Psoas muscle (tissue), 8 donors: ENCODE measurements at places on chromosomes 1 and 21.
A peak's percentile ranks its signal among the peaks of the same experiment; 100 is the strongest.

DNA sequence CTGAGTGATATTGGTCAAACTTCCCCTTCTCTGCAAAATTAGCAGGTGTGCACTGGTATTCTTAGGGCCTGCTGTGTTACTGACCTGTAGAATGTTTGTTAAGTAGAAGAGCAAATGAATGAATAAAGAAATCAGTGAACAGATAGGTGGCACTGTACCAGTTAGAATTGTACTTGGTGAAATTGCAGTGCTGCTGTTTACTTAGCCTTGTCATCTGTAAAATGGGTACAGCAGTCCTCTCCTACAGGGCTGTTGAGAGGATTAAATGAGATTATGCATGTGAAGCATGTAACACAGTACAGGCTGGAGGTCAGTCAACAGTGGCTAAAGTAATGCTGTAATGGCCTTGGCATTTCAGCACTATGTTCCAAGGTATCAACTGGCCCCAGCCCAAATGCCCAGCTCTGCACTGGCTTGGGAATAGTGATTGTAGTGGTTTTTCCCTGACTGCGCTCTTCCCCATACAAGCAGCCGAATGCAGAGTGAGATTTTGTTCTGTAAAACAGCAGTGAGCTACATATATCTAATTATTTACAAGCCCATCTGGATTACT, 10.5 kb downstream of the VANGL1 start:
- DNase-seq: no peak

DNA sequence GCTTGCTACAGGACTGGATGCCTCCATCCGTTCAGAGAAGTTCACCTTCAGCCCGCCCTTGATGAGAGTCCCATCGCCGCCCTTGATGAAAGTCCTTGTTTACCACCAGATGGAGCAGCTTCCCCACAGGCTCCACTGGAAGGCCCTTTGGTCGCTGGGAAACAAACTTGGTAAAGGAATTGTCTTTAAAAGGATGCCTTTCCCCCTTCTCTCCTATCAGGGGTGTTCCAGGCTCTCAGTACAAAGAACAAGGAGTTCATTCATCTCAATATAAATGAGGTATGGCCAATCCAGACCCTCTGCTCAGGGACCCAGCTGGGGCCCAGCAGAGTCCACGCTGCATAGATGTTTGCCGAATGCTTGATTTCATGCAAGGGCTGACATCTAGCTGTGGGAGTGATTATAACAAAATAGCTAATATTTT, 50.8 kb downstream of the CAPN9 start:
- DNase-seq: peak; percentile 70

GRCh38 chr1:214364786-214365295, 83.9 kb downstream of the SMYD2 start:
- no peak for DNase-seq

- no peak for DNase-seq
These were observed 1404.4 kb upstream of the PRMT6 start for GRCh38 chr1:105652109-105652508.

- no peak for DNase-seq
These were observed 263.2 kb downstream of the PCP4 start for GRCh38 chr21:40130476-40130875.

GRCh38 chr1:25821630-25822091, 1.9 kb downstream of the MTFR1L start:
- DNase-seq: peak; percentile 69

DNA sequence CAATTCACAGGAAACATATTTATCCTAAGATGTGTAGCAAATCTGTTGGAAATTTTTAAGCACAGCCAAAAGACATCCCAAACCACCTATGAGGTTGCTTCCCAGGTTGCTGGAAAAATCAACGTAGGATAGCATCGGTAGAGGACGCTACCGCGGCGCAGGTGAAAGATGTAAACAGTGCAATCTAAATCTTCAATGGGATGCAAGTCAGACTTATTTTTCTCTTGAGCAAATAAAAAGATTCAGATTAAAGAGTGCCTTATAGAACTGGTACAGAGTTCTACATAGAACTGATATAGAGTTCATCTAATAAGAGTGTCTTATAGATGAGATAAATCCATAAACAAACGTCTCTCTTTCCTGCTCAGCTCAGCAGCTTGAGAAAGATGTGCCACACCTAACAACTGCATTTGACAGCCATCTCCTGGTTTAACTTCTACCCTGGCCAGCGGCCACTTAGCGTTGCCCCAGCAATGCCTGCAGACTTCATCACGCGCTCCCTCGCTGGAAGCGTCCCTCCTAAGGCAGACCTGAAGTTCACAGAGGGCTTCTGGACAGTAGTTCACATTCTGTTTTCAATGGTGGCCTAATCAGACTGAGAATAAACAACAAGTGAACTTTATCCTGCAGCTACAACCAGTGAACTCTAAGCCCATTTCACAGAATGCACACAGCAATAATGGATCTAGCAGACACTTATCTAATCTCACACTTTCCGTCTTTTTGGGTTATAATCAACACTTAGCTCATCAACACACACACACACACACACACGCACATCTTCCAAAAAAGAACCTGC, 164.5 kb downstream of the TOMM20 start:
- peak; percentile 84 for DNase-seq

- no peak for DNase-seq
These were observed 8.3 kb downstream of the CNR2 start for GRCh38 chr1:23904748-23905357.

DNA sequence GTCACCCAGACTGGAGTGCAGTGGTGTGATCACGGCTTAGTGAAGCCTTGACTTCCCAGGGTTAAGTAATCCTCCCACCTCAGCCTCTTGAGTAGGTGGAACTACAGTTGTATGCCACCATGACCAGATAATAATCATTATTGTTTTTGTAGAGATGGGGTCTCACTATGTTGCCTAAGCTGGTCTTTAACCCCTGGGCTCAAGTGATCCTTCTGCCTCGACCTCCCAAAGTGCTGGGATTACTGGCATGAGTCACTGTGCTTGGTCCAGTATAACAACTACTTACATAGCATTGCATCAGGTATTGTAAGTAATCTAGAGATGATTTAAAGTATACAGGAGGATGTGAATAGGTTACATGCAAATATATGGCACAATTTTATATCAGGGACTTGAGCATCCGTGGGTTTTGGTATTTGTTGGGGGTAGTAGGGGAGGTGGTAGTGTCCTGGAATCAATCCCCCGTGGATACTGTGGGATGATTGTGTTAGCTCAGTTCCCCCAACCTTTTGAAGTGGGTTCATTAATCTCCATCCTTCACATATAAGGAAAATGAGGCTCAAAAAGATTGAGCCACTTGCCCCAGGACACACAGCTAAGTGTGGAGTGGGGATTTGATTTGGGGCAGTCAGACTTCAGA, 61.4 kb upstream of the CNIH3 start:
- no peak for DNase-seq

DNA sequence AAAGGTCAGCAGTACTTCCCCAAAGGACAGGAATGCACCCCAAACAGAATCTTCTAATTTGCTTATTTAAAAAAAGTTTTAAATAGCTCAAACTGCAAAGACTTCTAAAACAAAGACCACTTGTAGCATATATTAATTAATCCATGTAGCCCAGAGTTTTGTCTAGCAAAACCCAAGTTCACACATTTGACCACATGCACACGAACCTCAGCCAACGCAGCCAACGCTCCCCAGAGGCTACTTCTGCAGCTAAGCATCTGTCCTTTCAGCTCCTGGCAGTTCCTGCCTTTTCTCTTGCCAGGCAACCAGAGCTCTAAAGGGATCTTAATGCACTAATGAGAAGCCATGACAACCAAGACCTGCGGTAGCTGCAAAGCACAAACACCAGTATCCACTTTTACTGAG, 89.6 kb downstream of the RERE start:
- peak; percentile 73 for DNase-seq

DNA sequence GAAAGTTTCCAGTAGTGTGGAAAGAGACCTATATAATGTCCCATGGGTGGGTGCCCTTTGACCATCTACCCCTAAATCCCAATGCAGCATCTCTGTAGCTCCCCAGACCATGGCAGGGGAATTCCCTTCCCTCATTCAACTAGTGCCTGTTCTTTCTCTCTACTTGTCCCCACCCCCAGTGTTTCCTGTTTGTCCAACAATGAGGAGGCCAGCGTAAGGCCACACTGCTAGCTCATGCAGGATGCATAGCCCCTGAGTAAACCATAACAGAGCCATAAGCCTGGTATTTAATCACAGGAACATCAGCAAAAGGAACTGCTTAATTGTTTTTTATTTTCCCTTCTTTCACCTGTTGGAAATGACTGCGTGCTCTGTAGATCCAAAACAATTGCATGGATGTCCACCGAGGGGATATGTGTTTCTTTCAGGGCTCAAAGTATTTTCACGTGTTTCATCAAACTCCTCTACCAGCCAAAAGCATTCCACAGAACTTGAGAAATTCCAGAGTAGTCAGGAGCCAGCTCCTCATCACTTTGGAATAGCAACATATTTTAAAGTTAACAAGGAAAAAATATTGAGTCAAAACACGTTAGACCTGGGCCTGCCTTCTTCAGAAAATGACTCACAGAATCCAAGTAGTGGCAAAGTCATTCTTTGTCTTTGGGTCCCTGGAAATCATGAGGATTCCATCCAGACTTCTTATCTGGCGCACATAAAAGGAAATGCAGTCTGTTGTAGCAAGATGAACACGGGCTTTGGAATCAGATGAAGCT, 162.5 kb upstream of the SGIP1 start:
- DNase-seq: no peak

GRCh38 chr21:25656412-25656811, 17.4 kb downstream of the JAM2 start:
- DNase-seq: no peak

GRCh38 chr1:179127163-179127895, 45.5 kb downstream of the TOR3A start:
- DNase-seq: no peak

- no peak for DNase-seq
These were observed 100.5 kb downstream of the AK5 start for GRCh38 chr1:77382366-77382765.

GRCh38 chr1:181181792-181182585, 93.5 kb downstream of the IER5 start:
- DNase-seq: no peak

GRCh38 chr1:26096471-26096870, 15.2 kb upstream of the PDIK1L start:
- DNase-seq: no peak

DNA sequence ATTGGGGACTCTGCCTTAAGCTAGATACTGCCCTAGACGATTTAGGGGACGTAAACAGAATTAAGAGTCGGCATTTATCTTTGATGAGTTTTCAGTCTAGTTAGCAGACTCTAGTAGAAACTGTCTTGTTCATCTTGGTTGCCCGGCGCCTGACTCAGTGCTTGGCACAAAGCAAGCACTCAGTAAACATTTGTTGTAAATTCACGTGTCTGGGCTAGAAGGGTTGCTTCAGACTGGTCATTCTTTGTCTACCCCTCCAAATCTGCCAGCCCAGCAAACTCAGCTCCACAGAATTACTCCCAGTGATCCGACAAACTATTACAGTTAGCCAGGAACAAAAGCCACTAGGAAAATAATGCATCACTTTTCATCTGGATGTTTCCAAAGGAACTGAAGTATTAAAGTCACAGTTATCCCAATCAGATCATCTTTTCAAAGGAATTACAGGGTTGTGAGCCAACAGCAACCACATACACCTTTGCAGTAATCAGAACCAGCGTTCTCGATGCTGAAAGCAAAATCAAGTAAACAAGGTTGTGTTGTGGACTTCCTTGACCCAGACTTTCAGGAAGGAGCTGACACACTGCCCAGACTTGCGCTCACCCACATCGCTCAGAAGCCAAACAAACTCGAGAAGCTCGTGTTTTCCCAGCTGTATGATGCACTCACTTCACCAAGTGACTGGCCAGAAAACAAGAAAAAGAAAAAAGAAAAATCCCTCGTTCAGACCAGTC, 66.5 kb upstream of the GADD45A start:
- peak; percentile 63 for DNase-seq

DNA sequence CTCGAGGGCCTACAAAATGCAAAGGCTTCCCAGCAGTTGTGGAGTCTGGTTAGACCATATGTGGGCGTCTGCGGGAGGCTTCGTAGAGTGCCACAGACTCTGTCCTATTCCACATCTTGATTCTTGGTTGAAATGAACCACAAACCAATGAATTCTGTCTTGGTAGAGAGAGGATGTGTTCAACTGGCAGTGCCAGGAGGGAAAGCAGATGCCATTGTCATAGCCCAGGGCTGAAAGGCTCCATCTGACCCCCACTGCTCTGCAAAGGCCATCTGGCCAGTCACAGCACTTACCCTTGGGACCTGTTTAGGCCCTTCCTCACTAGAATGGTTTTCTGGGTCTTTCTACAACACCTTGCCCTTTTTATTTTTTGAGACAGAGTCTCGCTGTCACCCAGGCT, 22.1 kb downstream of the ACOT11 start:
- DNase-seq: no peak

GRCh38 chr1:212010004-212010403, 25.4 kb downstream of the INTS7 start:
- DNase-seq: no peak

GRCh38 chr1:104476126-104476525, 726.4 kb downstream of the AMY1C start:
- DNase-seq: no peak

DNA sequence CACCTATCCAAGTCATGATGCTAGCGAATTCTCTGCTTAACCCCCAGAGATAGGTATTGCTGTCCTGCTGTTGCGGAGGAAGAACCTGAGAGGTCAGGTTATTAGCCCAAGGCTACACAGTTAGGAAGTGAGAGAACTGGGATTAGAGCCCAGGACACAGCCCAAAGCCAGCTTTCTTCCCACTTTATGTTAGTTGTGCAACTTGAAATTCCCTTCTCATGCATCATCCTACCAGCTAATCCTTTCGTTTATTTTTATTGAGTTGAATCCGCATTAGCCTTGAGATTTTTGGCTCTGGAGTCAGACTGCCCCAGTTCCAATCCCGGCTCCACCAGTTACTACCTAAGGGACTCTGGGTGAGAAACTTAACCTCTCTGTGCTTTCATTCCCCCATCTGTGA, 65.4 kb downstream of the PLEKHA6 start:
- DNase-seq: peak; percentile 71

GRCh38 chr1:166165661-166166328, 1.0 kb downstream of the FAM78B start:
- DNase-seq: no peak

- no peak for DNase-seq
These were observed 23.3 kb downstream of the PAX7 start for GRCh38 chr1:18653916-18654315.

GRCh38 chr1:169762699-169763098, 28.8 kb upstream of the SELE start:
- no peak for DNase-seq

DNA sequence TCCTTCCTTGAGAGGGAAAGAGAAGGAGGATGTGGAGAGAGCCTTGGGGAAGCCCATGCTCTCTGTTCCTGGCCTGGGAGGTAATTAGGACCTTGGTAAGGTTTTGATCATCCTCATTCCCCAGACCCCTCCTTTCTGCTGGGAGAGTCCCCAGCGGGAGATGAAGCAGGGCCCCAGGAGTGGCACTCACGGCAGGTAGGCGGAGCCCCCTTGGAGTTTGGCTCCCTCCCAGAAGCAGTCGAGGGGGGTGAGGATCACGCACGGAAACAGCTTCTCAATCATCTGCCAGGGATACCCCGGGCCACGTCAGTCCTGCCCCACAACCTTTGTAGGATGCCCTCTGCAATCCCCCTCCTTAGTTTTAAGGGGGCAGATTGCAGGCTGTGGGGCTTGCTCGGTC, 11.5 kb downstream of the PTCH2 start:
- DNase-seq: no peak

- no peak for DNase-seq
These were observed 200.1 kb upstream of the C1orf105 start for GRCh38 chr1:172220376-172220775.
